Stimulated activated CD4-positive, alpha-beta T cell treated with anti-CD3 and anti-CD28 coated beads, Interleukin-2, amount 100 ng/mL, for 24 hours (primary cell): ENCODE measurements at places on chromosomes 16 and 17.

DNA sequence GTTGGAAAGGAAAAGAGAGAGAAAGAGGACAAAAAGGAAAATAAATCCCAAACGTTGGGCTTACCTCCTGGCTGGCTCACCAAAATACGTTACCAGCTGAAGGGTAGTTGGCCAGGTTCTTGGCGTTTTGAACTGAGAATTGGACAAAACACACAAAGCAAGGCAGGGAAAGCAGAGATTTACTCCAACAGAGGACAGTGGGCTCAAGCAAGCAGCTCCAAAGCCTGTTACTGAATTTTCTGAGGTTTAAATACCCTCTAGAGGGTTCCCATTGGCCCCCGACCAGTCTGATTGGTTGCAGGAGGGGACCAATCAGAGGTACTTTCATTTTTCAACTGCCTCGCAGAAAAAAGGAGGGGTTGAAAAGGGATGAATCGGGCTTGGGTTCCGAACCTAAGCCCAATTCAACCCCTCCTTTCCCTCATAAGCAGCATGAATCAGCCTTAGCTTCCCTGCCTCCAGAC, 55.6 kb upstream of the ALOX12 start:
- no peak for DNase-seq

DNA sequence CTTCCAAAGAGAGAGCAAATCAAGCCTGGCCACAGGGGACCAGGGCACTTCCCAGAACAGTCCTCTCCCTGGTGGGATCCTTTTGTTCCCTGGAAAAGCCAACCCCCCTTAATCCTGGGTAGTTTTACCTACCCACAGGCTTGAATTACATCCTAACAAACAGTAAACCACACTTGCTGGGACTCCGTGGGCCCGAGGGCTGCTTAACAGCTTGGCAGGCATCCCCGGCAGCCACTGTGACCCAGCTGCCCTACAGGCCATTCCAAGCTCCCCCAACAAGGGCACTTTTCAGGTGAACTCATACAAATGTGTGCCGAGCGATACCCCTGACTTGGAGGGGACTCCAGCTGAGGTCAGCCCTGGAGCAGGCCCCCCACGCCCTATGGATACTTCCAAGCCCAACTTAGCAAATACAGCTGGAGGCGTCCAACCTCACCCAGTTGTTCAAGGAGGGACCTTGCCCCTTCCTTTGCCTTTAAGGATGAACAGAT, 26.4 kb downstream of the ADCY9 start:
- no peak for DNase-seq

- no peak for DNase-seq
Observed at GRCh38 chr17:39995438-39995837, 14.8 kb downstream of the PSMD3 start.

DNA sequence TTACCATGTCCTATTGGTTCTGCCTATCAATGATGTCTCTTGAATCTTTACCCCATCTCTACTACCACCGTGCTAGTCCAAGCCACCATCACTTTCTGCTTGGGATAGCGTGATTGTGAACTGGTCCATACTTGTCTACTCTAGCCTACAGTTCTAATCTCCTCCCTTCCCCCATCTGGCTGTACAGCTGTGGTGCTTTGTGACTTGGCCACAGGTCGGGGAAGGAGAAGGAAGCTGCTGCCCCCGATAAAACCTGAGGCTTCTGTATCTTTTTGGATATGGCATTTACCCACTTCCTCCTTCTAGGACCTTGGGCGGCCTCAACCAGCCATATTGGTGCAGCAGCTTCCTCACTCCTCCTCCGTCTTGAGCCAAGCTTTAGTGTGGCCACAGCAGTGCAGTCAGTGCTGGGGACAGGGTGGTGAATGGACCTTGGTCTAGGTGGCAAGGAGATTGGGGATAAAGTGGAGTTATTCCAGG, 314 bp upstream of the ITGA2B start:
- DNase-seq = no peak

DNA sequence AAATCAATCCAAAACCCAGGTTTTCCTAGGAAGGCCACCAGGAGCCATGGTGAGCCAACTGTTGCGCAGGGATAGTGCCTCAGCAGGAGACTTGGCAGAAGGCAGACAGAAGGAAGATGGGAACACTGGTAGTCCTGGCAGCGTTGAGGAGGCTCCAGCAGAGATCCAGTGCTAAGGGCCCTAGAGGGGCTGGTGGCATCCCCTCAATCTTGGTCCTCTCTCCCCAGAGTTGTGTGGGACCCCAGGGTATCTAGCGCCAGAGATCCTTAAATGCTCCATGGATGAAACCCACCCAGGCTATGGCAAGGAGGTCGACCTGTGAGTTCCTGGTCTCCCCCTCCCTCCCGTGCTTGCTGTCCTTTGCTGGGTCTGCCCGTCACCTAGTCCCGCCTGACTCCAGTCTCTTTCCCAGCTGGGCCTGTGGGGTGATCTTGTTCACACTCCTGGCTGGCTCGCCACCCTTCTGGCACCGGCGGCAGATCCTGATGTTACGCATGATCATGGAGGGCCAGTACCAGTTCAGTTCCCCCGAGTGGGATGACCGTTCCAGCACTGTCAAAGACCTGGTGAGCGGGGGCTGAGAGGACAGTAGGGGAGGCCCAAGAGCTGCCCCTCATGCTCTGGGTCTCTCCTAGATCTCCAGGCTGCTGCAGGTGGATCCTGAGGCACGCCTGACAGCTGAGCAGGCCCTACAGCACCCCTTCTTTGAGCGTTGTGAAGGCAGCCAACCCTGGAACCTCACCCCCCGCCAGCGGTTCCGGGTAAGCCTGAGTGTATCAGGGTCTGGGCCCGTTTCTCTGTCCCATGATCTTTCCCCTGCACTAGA, 5.7 kb downstream of the CFAP119 start:
- no peak for DNase-seq
